ENCODE measurements at places on chromosomes 3 and 15. TPM values are rescaled to one million over a fixed set of nuclear protein-coding genes. Genes with fewer than 3 reads are reported as not detected.
A peak's percentile ranks its signal among the peaks of the same experiment; 100 is the strongest.

- H3K27me3 ChIP-seq = no peaks in the 10 kb centered on the region
- peak overlapping the region; percentile 46 for H3K4me3 ChIP-seq
- DNase-seq = no peak
- H3K27ac ChIP-seq = peak overlapping the region; percentile 71
- H3K36me3 ChIP-seq = peaks cover 17% of the 10 kb centered on the region
These were observed 595 bp downstream of the PDCD7 start for GRCh38 chr15:65132878-65133547.

DNA sequence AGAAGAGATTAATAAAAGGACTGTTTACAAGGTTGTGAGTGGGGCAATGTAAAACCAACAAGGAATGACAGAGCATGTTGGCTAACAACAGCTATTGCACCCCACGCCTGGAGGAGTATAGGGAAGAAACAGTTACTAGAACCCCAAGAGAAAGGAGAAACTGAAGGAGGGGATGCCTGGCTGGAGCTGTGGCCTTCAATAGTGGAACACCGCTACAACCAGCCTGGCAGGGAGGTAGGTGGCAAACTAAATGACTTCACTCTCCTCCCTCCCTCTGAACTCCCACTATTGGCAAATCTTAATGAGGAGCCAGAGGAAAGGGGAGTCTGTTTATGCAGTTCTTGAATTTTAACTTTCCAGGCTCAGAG lies 7.2 kb upstream of the CD47 start:
- H3K27ac ChIP-seq = no peak overlapping the region
- DNase-seq = no peak
- no peaks in the 10 kb centered on the region for H3K36me3 ChIP-seq
- no peak overlapping the region for H3K4me3 ChIP-seq
- H3K27me3 ChIP-seq = no peaks in the 10 kb centered on the region

CILP gene
- total RNA-seq = not detected

DNA sequence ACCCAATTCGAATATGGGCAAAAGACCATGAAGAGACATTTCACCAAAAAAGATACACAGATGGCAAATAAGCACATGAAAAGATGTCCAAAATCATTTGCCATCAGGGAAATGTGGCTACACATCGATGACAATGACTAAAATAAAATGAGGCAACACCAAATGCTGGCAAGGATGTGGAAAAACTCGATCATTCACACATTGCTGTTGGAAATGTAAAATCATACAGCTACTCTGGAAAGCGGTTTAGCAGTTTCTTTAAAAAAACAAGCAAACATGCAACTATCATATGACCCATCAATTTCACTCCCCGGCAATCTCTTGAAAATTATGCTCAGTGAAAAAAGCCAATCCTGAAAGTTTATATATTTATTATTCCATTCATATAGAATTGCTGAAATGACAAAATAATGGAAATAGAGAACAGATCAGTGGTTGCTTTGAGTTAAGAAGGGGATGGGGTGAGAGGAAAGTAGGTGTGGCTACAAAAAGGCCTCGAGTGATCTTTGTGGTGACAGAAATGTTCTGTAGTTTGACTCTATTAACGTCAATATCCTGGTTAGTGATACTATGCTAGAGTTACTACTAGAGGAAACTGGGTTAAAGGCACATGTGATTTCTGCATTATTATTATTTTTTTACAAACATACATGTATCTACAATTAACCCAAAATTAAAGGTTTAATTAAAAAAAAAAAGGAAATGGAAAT lies 45.0 kb downstream of the DLG1 start:
- no peaks in the 10 kb centered on the region for H3K36me3 ChIP-seq
- DNase-seq = no peak
- H3K4me1 ChIP-seq = peaks cover 23% of the 10 kb centered on the region
- no peak overlapping the region for H3K4me3 ChIP-seq
- no peak overlapping the region for H3K27ac ChIP-seq

GRCh38 chr3:194139071-194139813 lies 3.3 kb downstream of the HES1 start:
- peak overlapping the region; percentile 48 for H3K27ac ChIP-seq
- H3K4me3 ChIP-seq = no peak overlapping the region
- no peaks in the 10 kb centered on the region for H3K36me3 ChIP-seq
- peaks cover 13% of the 10 kb centered on the region for H3K27me3 ChIP-seq

CGNL1 gene
- total RNA-seq = not detected

Data from CD8-positive, alpha-beta memory T cell (primary cell).